ENCODE measurements at places on chromosomes 11 and 22.

GRCh38 chr22:49091917-49092545 is 735.6 kb downstream of the BRD1 start:
- H3K27ac ChIP-seq: no peak overlapping the region
- H3K36me3 ChIP-seq: no peaks in the 10 kb centered on the region

DNA sequence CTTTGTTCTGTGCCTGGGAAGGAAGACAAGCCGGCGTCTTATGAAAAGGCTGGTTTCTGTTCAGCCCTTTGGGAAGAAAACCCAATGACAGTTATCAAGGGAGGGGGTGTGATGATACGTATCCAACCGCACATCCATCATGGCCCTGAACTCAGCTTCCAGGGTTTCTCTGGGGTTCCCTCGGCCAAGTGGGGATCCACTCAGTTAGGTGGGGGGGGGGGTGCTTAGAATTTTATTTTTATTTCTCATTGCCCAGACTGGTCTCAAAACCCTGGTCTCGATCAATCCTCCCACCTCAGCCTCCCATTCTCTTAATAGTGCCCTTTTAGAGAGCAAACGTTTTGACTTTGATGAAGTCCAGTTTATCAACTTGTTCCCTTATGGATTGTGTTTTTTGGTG is 25.7 kb downstream of the KCNQ1 start:
- no peak for DNase-seq
- H3K27me3 ChIP-seq: no peaks in the 10 kb centered on the region
- H3K27ac ChIP-seq: no peak overlapping the region
- H3K4me1 ChIP-seq: no peaks in the 10 kb centered on the region
- no peaks in the 10 kb centered on the region for H3K36me3 ChIP-seq

DNA sequence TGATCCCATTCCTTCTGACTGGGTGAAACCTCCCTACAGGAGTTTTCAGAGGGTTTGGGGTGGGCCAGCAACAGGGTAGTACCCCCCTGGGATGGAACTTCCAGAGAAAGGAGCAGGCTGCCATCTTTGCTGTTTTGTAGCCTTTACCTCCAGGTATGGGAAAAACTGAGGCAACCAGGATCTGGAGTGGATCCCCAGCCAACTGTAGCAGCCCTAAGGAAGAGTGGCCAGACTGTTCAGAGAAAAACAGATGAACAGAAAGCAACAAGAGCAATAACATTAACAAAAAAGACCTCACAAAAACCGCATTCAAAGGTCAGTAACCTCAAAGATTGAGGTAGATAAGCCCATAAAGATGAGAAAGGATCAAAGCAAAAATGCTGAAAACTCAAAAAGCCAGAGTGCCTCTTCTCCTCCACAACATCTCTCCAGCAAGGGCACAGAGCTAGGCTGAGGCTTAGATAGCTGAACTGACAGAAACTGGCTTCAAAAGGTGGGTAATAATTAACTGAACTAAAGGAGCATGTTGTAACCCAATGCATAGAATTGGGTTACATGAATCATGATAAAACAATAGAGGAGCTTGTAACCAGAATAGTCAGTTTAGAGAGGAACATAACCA is 1288.6 kb upstream of the CNTN5 start:
- H3K27ac ChIP-seq: no peak overlapping the region
- no peaks in the 10 kb centered on the region for H3K4me1 ChIP-seq
- no peak for DNase-seq
- H3K27me3 ChIP-seq: no peaks in the 10 kb centered on the region
- H3K36me3 ChIP-seq: no peaks in the 10 kb centered on the region

- H3K27ac ChIP-seq: peak overlapping the region; percentile 98
- peaks cover 2% of the 10 kb centered on the region for H3K4me1 ChIP-seq
- peak overlapping the region; percentile 81 for H3K4me3 ChIP-seq
- no peaks in the 10 kb centered on the region for H3K27me3 ChIP-seq
Measured at GRCh38 chr11:102346456-102346747, 612 bp upstream of the BIRC2 start.

DNA sequence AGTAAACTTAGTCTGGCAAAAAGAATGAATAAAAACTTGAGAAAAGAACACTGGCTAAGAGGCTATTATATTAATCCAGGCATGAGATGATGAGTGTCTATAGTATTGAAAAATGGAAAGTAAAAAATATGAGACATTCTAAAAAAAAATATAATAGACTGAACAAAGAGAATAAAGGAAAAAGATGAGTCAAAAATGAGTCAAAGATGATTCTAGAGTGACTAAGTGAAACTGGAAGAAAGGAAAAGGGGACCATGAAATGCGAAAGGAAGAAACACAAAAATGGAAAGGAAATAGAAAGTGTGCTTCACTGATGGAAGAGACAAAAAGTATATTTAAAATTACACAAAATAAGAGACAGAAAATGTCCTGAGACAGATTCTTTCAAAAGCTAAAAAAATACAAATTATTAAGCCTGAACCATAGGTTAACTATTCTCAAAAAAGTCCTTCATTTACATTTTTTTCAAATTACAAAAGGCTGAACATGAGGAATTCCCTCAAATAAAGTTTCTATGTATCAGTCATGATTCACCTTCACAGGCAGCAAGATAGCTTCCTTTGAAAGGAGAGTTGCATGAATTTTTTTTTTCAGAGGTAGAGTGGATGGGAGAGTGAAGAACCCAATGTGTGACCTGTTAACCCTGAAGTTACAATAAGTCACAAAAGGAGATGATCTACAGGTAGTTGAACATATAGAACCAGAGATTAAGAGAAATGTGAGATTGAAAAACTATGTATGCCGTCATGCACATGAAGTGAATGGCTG is 75.2 kb downstream of the EIF3M start:
- no peaks in the 10 kb centered on the region for H3K27me3 ChIP-seq
- no peak overlapping the region for H3K27ac ChIP-seq
- no peaks in the 10 kb centered on the region for H3K4me1 ChIP-seq
